Right cardiac atrium (tissue), 5 donors: ENCODE measurements at places on chromosomes 16 and 17. TPM values are rescaled to one million over a fixed set of nuclear protein-coding genes. Genes with fewer than 3 reads are reported as not detected.

PAFAH1B1 gene
- 39.1 TPM for polyA plus RNA-seq

DNA sequence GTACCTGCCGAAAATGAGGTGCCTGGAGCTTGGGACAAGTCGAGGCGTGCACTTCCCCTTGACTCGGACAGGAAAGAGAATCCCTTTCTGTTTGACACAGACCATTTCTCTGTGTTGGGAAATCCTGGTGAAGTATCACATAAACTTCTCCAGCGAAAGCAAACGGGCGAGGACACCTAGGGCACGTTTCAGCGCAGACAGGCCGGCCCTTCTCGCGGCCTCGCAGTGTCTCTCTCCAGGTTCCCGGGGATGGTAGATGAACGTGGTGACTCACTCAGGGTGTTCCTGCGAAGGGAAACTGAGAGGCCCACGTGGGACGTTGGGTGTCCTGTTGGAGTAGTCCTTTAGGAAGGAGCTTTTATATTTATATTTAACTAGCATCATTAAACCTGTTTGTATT, 36.3 kb upstream of the ZNF750 start:
- no peak for DNase-seq

DNA sequence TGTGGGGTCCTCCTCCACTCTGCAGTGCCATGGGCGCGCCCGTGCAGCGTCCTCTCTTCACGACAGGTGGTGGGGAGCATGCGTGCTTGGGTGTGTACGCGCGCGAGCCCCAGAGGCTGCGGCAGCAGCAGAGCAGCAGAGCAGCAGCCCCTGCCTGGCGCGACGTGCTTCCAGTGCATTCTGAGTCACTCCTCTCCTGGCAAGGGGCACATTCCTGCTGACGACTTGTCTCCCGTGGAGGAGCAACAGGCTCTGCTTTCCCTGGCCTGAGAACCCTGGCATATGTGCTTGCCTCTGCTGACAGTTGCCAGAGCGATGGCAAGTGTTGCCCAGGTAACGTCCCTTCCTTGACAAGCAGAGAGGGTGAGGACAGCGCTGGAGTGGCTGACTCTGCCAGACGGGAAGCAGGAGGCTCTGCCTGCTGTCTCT, 133.8 kb upstream of the PLCG2 start:
- DNase-seq, result peak; percentile 72

- peak; percentile 83 for DNase-seq
These were observed 709 bp upstream of the ENO3 start for GRCh38 chr17:4950075-4950745.

DNA sequence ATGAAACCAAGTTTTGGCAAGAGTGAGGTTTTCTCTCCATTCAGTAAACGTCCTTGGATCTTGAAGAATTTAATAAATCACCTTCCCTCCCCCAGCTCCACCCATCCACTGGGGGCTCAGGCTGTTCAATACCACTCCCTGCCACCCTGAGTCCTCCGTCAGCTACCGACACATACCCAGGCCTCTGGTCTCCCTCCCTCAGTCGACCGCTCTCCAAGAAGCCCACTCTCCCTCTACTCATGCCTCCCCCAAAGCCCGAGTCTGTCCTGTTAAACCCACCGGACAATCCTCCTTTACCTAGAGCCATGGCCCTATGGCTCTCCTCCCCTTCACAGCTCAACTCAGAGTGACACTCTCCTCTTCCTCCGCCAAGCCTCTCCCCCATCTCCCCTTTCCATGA, 19.7 kb upstream of the SLC4A1 start:
- DNase-seq, result no peak

GRCh38 chr17:75105126-75106080, 4.4 kb upstream of the ARMC7 start:
- peak; percentile 78 for DNase-seq

DNA sequence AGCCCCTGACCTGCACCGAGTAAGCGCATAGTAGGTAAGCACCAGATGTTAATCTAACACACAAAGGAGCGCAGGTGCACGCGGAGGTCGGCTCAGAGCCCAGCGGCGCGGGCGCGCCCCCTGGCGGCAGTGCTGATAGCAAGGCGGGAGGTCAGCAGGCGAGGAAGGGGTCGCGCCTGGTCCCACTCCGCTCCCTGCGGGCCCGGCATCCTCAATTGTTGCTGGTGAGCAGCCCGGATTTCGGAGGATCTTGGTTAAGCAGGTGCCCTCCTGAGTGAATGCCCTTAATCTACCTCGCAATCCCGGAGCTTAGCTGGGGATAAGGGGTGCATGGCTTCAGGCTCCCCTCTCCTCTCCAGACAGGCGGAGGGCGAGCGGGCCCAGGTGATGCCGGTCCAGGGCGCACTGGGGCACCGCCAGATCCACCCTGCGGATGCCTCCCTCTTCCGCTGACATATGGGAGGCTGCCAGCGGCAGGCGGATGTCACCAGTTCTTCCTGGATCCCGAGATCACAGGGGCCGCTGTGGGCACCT, 4.0 kb upstream of the WNT3 start:
- no peak for DNase-seq

KRTAP4-8 gene
- polyA plus RNA-seq, result not detected

- DNase-seq, result peak; percentile 98
These were observed 739 bp downstream of the TCF25 start for GRCh38 chr16:89873972-89874689.

DNA sequence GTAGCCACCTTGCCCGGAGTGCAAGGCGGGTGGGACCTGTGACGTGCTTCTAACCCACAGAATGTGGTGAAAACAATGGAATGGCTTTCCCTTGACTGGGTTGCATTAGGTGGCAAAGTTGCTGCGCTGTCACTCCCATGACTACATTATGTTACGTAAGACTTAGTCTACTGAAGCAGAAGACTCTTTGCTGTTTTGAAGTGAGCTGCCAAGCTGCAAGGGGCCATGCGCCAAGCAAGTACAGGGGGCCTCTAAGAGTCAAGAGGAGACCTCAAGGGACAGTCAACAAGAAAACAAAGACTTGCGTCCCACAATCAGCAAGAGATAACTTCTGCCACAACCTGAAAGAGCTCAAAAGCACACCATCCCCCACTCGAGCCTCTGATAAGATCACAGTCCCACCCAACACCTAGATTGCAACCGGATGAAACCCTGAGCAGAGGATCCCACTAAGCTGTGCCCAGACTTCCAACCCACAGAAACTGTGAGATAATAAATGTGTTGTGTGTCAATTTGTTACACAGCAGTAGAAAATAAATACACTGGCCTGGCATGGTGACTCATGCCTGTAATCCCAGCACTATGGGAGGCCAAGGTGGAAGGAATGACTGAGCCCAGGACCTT, 16.5 kb downstream of the ANKRD11 start:
- DNase-seq, result no peak

GRCh38 chr16:88444826-88445582, 8.1 kb upstream of the ZFPM1 start:
- no peak for DNase-seq

DNA sequence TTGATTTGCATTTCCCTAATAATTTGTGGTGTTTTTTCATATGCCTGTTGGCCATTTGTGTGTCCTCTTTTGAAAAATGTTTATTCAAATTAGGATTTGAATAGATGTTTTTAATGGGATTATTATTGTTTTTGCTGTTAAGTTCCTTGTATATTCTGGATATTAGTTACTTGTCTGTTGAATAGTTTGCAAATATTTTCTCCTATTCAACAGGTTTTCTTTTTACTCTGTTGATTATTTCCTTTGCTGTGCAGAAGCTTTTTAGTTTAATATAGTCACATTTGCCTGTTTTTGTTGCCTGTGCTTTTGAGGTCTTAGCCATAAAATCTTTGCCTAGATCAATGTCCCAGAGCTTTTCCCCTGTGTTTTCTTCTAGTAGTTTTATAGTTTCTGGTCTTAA, 9.6 kb downstream of the GDE1 start:
- DNase-seq, result no peak

DNA sequence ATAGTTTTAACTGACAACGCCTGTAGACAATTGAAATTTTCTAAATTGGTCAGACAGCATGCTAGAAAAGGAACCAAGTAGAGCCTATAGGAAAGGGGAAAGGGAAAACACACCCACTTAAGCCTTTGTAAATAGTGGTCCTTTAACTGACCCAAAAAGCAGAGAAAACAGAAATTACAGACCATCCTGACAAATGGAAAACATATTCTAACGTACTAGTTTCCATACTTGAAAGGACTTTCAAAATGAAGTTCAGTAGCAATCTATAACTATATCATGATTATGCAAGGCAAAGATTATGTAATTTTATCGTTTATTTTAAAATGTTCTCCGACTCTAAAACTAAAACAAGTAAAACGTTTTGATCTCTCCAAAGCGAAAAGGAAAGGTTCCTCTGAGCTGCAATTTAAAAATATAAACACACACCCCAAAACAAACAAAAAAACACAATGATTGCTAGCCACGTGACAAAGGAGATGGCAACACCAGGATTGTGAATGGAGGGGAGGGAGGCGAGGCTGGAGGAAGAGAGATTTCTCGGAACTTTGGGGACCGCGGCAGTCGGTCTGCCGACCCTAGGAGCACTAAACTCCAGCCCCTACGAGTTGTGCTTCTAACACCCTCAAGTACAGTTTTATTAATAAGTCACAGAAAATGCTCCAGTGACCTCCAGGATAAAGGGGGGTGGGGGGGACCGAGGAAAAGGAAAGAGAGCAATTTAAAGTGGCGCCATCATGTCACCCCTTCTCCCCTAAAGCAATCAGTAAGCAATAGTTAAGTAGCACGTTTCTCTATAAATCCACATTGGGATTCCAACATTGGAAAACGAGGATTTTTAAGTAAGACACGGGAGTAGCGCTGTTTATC, 1.7 kb downstream of the KANSL1 start:
- DNase-seq, result no peak

POLDIP2 gene
- polyA plus RNA-seq, result 95.6 TPM

DNA sequence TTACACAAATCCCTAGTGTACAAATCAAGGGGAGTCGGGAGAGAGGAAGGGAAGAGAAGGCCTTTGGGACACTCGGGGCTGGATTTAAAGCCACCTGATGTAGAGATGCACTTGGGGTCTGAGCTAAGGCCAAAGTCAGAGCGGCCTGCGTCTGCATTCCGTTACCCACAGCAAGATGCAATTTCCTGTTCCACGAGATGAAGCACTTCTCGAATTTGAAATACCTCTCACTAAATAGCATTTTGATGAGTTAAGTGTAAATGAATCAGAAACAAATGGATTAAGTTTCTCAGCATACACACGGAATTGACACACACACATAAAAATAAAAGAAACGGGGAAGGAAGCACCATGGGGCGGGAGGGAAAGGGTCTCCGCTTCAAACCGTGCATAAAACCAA, 386.0 kb downstream of the SOX9 start:
- no peak for DNase-seq

DNA sequence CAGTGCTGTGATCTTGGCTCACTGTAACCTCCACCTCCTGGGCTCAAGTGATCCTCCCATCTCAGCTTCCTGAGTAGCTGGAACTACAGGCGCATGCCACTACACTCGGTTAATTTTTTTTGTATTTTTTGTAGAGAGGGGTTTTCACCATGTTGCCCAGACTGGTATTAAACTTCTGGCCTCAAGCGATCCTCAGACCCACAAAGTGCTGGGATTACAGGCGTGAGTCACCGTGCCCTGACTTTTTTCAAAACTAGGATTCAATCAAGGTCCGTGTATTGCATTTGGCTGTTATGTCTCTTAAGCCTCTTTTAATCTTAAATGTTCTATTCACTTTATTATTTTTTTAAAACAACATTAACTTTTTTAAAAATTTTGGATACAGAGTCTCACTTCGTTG, 4.3 kb upstream of the CCL22 start:
- DNase-seq, result no peak

GRCh38 chr16:86880316-86881117, 302.2 kb downstream of the FOXL1 start:
- no peak for DNase-seq

DNA sequence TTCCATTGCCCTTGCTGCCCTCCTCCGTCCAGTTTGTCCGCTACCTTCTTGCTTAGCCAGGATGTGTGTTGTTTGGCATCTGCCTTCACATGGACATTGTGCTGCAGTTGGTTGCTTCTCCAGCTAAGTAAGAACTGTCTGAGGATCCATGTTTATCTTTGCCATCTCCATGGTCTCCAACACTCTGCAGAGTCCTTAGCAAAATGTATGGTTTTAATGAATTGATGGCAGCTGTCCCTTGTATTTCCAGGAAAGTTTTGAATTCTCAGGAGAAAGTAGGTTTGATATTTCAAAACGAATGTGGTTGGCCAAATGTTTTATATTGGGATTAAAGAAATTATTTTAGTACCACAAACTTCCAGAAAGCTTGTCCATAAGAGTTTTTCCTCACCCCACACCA, 160.9 kb downstream of the SPECC1 start:
- no peak for DNase-seq

DNA sequence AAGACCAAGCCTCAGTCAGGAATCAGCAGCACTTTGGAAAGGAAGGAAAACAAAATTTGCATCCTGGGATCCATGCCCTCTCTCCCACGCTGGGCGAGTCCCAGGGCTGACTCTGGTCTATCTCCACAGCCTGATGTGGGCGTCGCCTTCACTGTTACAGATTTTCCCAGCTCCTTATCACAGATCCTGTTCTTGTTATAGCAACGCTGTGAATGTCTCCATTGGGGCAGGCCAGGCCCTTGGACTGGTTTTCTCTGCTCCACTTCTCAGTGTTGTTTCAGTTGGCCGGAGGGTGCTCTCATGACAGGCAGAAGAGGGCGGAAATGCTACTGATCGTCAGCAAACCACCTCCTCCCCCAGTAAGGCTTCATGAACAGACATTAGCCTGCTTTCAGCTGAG, 127.9 kb upstream of the CDH11 start:
- DNase-seq, result peak; percentile 95

XPO6 gene
- 19.9 TPM for polyA plus RNA-seq

DNA sequence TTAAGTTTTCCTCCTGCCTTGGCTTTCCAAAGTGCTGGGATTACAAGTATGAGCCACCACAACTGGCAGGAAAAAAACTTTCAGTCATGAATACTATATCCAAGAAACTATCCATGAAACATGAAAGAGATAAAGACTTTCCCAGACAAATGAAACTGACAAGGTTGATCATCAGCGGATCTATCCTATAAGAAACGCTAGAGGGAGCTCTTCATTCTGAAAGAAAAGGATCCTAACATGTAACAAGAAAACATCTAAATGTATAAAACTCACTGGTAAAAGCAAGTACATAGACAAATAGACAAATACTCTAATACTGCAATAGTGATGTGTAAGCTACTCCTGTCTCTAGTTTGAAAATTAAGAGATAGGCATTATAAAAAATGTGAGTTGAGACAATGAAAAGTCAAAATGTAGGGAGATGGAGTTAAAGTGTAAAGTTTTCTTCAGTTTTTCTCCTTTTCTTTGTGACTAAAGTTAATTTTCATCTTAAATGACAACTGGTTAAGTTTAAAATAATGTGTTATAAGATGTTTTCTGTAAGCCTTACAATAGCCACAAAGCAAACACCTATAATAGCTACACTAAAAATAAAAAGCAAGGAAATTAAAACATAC, 79.6 kb upstream of the TEKT1 start:
- no peak for DNase-seq

ASB16 gene
- polyA plus RNA-seq, result 5.4 TPM

- DNase-seq, result peak; percentile 48
These were observed 13.0 kb downstream of the CDH13 start for GRCh38 chr16:82639666-82640336.

DNA sequence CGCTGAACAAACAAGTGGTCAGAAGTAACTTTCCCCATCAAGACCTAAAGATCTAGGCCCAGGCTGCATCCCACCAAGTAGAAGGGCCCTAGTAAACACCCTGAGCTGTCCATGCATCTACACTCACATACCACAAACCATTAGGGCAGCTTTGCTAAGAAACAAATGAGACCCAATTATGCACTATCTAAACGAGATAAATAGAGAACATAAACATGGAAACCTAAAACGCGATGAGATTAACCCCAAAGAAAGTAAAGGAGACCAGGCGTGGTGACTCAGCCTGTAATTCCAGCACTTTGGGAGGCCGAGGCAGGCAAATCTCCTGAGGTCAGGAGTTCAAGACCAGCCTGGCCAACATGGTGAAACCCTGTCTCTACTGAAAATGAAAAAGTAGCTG, 5.8 kb downstream of the TXNDC11 start:
- DNase-seq, result no peak

CD300LG gene
- polyA plus RNA-seq, result 20.8 TPM

KRT33B gene
- not detected for polyA plus RNA-seq
